ENCODE measurements at places on chromosomes 1 and 21.

- DNase-seq: no peak
These were observed 31.2 kb downstream of the TSEN15 start for GRCh38 chr1:184082541-184083415.

DNA sequence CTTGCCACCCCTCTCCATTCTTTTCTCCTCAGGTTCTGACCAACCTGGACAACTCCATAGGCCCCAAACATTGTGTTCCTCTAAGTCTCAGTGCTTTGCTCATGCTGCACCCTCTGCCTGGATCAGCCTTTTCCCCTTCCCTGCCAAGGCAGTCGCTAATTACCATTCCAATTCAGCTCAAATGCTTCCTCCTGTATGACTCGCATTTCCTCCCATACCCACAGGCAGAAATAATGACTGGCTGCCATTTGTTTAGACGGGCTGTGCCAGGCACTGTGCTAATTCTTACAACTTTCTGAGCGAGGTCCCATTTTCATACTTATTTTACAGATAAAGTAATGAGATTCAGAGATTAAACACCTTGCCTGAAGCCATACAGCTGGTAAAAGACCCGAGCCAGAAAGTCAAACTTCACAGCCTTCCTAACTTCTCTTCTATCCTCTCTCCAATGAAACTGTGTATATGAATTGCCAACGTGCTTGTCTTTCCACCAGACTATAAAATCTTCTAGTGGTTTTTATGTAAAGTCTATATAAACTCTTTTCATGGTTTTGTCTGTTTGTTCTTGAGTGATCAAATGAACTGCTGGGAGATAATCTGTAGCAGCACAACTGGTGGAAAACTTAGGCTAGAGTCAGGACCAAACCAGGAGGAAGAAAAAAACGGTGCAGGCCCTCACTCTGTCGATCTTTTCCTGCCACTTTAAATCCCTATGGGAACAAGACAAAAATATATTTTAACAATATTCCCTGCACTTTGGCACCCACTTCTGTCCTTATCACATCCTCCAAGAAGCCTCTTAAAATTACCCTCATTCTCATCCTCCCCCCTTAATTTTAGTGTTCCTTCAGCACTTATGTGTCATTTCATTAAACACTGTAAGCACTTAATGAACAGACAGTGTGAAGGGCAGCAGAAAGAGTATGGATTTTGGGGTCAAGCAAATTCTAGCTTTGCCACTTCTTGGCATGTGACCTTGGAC lies 33.7 kb downstream of the RAB3B start:
- DNase-seq: no peak

- no peak for DNase-seq
These were observed 9.8 kb downstream of the UBASH3A start for GRCh38 chr21:42413500-42413899.

DNA sequence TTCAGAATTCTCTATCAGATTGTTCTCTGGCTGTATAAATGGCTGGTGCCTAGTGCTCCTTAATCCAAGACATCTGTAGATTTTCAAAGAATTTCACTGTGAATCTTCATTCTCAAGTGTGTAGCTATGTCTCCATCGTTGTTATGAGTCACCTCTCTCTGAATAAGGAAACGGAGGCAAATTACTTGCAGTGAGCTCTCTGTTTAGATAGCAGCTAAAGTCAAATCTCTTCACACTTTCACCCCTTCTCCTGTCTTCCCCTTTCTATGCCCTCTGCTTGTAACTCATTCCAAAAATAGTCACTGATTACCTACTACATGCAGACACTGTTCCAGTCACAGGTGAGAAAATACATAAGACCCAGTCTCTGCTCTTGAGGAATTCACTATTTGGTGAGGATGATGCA lies 39.7 kb downstream of the CHML start:
- no peak for DNase-seq

GRCh38 chr1:191572479-191572878 lies 585.8 kb upstream of the RGS18 start:
- no peak for DNase-seq

- DNase-seq: no peak
These were observed 2.7 kb upstream of the KIAA0040 start for GRCh38 chr1:175195281-175195680.

- DNase-seq: no peak
These were observed 128.5 kb downstream of the PROX1 start for GRCh38 chr1:214116258-214116657.

- DNase-seq: no peak
These were observed 750.9 kb upstream of the B3GALT2 start for GRCh38 chr1:193937308-193937707.

GRCh38 chr1:64766429-64766828 lies 21.6 kb downstream of the RAVER2 start:
- DNase-seq: no peak

GRCh38 chr1:76854255-76854654 lies 13.0 kb upstream of the ST6GALNAC5 start:
- DNase-seq: no peak

DNA sequence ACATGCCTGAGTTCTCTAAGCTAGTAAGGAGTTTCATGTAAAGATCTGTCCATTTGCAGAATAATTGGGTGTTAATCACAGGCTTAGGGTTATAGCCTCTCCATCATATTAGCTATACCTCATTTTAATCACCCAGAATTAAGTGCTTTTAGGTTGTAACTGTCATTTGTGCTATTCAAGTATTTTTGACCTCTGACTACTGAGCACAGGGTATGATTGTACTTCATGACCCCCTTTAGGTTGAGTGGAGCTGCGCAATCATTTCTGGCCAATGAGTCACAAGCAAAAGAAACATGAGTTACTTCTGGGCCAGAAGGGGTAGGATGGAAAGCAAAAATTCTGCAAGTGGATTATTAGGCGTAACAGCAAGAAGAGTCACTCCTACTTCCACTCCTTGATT lies 8.4 kb upstream of the SNX7 start:
- DNase-seq: no peak

DNA sequence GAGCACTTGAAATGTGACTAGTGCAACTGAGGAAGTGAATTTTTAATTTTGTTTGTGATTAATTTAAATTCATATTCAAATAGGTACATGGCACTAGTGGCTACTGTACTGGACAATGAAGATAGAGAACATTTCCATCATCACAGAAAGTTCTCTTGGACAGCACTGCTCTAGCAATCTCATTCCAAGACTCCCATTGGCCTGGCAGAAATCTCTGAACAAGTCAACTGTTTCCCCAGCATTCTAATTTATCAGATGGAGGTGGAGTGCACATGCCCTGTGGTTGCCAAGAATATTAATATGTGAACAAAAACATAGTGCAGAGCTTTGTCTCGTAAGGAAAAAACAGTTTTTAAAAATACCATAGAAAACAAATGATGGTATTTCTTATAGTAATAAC lies 81.3 kb downstream of the CLIC4 start:
- no peak for DNase-seq

DNA sequence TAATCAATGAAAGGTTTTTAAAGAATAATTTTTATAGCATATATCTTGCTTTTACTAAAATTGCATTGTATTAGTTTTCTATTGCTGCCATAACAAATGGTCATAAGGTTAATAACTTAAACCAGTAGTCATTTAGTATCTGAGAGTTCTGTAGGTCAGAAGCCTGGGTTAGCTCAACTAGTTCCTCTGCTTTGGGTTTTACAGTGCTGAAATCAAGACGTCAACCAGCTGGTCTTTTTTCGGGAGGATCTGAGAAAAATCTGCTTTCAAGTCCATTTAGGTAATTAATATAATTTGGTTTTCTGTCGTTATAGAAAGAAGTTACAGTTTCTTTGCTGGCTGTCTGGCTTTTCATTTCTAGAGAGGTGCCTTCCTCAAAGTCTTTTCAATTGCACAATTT lies 577.7 kb downstream of the MRPL39 start:
- DNase-seq: no peak

DNA sequence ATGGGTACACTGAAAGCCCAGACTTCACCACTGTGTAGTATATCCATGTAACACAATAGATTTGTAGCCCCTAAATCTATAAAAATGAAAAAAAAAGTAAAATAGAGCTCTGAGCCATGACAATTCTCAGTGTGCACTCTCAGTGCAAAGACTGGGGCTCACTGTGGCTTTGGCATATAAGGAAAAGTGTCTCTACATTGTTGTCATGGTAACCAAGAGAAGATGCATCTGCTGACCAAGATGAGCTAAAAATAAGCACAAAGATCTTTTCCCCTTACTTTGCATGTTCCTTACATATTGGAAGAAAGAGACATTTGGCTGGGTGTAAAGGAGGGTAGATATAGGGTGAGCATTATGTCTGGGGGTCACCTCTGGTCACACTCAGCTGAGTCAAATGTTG lies 12.0 kb downstream of the PGLYRP4 start:
- no peak for DNase-seq

GRCh38 chr1:197770243-197770642 lies 5.0 kb downstream of the DENND1B start:
- DNase-seq: no peak

GRCh38 chr21:44929242-44929798 lies 8.6 kb upstream of the ITGB2 start:
- no peak for DNase-seq

GRCh38 chr21:24868117-24868516 lies 739.2 kb downstream of the MRPL39 start:
- no peak for DNase-seq

DNA sequence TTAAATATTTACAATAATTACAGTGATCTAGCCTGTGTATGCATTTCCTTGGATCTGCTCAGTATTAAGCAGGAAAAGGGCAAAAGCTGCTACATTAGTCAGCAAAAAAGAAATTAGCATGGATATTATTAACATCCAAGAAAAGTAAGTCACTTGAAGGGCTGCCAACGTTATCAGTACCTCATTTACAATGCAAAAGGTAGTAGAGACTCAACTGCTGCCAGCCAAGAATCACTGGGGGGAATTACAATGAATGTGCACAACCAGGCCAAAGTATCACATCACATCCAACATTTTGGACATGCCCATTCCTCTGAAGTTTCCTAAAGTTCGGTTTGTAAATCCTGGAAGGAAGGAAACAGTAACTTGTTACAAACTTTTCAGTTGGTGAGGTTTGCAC lies 1.9 kb downstream of the CNN3 start:
- DNase-seq: no peak
